ENCODE measurements at places on chromosomes 13 and 19.
A peak's percentile ranks its signal among the peaks of the same experiment; 100 is the strongest.

DNA sequence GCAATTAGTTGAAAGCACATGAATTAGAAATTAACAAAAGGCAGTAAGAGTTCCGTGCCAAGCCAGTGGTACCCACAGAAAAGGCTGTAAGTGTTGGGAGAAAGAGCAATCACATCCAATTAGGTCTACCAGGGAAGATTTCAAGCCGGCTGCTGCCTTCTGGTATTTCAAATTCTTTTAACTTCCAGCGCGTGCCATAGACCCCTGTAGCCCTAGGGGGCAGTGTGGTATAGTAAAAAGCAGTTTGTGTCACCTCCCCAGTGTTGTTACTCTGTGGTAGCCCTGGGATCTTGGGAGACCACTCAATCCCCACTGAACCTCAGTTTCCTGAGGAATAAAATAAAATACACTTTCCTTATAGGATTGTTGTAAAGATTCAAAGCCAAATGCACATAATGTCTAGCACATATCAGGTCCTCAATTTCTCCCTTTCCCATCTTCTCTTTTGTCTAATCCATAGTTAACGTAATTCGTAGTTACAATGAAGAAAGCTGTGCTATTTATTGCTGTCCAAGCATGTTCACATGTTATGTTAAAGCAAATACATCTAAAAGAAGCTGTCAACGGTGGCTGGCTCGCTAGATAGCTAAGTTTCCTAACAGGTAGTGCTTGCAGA is 230.2 kb downstream of the TDRD3 start:
- peak; percentile 5 for DNase-seq

DNA sequence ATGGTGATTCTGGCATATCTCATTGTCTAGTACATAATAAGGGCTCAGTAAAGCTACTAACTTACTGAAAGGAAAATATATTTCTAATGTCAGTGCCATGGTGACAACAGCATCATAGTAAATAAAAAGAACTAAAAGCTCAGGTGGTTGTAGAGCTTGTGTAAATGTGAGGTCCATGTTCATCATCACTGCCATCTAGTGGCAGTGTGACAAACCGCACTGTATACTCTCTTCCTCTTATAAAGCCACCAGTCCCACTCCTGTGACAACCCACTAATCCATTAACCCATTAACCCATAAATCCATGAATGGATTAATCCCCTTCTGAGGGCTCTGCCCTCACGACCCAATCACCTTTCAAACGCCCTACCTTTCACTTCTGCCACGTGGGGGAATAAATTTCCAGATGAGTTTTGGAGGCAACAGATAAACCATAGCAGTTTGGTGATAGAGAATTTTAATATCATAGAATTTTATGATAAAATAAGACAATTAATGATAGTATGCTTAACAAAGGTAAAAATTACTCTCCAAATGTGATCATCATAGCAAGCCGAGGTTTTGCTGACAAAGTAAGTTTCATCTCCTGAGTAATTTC is 160.4 kb upstream of the SGCG start:
- DNase-seq = peak; percentile 5

DNA sequence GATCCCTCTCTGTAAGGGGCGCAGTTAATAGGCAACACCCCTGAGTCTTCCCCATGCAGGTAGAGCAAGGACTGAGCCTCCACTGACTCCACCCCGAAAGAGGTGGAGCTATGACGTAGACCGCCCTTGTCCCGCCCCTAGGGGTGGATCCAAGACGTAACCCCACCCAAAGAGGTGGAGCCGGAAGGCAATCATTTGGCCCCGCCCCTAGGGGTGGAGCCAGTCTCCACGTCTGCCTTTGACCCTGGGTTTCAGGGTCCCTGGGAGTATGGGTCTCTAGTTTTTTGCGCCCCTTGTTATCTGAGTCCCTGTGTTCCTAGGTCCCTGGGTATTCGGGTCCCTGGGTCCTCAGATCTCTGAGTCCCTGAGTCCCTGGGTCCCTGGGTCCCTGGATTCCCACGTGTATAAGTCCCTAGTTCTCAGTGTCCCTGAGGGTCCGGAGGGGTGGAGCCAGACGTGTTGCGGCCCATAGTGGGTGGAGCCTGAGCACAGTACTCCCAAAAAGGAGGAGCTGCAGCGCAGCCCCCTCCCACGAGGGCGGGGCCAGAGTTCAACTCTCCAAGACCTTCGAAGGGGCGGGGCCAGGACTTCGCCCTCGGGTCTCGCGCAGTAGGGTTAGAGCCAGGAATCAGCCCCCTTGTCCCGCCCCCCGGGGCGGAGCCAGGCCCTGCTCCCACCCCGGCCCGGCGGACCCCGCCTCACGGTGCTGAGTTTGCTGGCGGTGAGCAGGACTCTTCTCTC is 5.3 kb downstream of the DENND1C start:
- DNase-seq = peak; percentile 80

DNA sequence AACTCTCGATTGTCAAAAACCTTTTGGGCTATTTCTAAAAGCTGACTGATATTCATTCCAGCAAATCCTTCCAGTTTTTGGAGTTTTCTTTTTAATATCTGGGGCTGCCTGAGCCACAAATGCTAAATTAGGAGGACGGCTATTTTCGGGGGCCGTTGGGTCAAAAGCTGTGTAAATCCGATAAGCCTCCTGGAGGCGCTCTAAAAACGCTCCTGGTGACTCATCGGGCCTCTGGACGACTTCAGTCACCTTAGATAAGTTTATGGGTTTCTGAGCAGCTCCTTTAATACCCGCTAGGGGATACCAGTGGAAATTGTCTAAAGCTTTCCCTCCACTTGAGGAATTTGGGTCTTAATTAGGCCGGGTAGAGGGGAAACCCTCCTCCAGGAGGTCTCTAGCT is 66.4 kb downstream of the ZNF730 start:
- DNase-seq = no peak

GRCh38 chr13:30289533-30289932 is 17.8 kb downstream of the KATNAL1 start:
- no peak for DNase-seq

GRCh38 chr19:7506385-7507328 is 9.2 kb upstream of the ZNF358 start:
- DNase-seq = peak; percentile 51

DNA sequence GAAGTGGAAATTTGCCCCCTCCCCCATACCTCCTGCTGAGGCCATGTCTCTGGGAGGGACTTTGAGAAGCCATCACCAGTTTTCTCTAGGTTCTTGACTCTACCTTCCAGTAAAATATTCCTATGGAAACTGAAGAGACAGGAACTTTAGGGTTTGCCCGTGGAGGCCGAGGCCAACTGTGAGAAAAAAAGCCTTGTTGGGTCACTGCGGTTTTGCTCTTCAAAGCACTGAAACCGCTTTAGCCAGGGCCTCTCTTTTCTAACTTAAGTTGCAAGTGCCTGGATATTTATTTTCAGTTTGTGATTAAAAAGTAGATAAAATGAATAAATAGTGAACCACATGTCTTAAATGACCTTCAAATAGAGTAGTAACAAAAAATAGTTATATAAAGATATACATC is 159.7 kb upstream of the TSC22D1 start:
- DNase-seq = no peak

Measured in stimulated activated CD4-positive, alpha-beta T cell treated with anti-CD3 and anti-CD28 coated beads, Interleukin-2, amount 100 ng/mL, for 48 hours (primary cell).